Umbilical cord (tissue), 2 donors: ENCODE measurements at places on chromosomes 11 and 22.

- DNase-seq: no peak
Observed at GRCh38 chr22:49803737-49804375, 23.8 kb downstream of the BRD1 start.

DNA sequence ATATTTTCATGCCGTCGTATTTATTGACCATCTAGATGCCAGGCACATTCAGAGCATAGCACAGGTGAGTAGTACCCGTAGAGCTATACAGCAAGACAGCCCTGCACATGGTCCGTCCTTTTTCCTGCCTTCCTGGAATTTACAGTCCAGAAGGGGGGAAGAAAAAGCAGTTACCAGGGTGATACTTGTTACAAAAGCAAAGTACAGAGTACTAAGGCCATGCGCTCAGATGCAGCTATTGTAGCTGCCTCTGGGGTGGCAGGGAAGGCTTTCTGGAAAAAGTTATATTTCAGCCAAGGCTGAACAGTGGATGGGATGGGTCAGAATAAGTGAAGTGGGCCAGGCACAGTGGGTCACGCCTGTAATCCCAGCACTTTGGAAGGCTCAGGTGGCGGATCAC lies 36.2 kb downstream of the JHY start:
- DNase-seq: no peak

- no peak for DNase-seq
Observed at GRCh38 chr11:29507376-29507775, 509.5 kb downstream of the KCNA4 start.

- no peak for DNase-seq
Observed at GRCh38 chr11:102427068-102427467, 25.5 kb downstream of the TMEM123 start.

- DNase-seq: no peak
Observed at GRCh38 chr11:126404367-126404766, 48.9 kb downstream of the ST3GAL4 start.

DNA sequence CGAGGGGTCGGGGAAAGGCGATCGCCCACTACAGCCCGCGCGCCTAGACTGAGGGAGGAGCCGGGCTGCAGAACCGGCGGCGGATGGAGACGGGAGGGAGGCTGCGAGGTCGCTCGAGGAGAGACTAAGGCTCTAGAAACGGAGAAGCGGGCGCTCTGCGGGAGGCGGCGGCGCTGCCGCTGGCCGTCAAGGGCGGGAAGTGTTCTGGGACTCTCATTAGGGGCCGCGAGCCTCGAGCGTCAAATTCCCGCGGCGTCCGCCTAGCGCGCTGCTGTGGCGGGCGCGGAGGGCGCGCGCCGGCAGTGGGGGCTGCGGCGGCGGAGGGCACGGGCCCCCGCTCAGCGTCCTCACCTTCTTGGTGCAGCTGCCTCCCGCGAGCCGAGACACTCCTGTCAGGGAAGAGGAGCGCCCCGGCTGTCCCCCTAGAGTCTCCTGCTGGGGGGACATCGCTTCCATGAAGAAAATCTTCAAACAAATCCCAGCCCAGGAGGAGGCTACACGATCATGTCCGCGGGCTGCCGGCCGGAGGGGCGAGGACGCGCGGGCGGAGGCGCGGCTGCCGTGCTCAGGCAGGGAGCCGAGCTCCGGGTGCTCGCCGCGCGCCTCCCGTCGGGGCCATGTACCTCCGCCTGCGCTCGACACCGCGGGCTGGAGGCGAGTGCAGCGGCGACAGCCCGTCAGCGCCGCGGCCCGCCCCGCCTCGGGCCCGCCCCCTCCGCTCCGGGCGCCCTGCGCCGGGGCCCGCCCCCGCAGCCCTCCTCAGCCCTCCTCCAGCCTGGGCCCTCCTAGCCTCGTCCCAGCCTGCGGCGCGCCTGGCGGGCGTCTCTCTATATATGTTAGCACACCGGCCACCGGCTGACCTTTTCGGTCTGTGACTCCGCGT lies at the start of gene ARHGAP20:
Gene ARHGAP20 (minus strand): TSS at position 662 of the 883 bp plus-strand sequence. CDS start 206 bp downstream, at position 456.
- DNase-seq: peak; percentile 85

DNA sequence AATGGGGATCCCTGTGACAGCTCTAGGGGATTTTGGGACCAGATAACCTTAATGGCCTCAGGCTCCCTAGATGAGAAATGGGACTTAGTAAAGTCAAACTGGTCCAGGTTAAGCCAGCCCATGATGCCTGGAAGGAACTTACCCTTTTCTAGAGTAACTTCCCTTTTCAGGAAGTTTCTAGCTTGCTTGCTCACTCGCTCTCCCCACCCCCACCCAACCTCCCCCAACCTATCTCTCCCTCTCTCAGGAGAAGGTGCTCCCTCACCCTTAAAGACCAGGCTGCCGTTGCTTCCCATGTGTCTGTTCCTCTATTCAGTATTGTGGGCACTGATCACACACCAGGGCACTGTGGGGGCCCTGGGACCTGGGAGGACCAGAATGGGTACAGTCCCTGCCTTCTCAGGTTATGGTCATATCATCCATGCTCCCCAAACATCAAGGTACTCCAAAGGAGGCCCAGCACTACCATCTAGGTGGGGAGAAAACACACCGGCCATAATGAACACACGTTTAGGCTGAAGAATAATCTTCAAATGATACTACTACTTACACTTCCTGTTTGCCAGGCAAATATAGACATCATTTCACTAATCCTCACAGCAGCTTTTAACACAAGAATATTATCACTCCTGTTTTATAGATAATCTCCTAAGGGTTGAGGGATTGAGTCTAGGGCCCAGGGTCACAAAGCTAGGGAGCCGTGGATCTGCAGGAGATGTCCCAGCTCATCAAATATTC lies 18.2 kb downstream of the KCNQ1OT1 start:
- DNase-seq: no peak

DNA sequence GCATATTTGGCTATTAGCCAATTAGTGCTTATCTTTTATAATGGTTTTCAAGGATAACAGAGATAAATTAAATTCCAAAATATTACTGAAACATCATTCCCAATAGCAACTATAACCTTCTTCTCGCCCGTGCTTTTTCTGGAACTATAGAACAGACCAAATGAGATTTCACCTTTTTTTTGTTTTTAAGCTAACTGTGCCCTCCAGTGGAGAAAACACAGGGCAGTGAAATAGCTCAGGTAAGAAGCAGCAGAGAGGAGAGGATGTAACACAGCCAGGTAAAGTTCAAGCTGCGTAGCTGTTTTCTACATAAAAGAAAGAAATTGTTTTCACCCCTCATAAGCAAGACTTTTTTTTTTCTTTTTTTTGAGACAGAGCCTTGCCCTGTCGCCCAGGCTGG lies 28.2 kb downstream of the HSD17B12 start:
- DNase-seq: no peak

GRCh38 chr11:118606157-118606843 lies 1.1 kb upstream of the PHLDB1 start:
- DNase-seq: peak; percentile 22

DNA sequence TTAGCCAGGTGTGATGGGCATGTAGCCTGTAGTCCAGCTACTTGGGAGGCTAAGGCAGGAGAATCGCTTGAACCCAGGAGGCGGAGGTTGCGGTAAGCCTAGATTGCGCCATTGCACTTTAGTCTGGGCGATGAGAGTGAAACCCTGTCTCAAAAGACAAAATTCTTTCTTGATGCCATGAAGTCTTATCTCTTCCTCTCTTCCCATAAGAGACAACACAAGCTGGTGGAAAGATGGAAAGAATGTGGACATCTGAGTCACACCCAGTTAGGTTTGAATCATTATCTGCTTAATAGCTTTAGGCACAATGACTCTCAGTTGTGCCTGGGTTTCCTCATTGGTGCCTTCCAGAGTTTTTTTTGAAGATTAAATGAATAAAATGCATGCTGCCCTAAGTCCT lies 35.3 kb downstream of the KREMEN1 start:
- DNase-seq: peak; percentile 40
